Retina (tissue), 1 donor: ENCODE measurements at places on chromosomes 7 and 10.

- DNase-seq, result no peak
Observed at GRCh38 chr7:76403780-76404494, 5.6 kb downstream of the SSC4D start.

DNA sequence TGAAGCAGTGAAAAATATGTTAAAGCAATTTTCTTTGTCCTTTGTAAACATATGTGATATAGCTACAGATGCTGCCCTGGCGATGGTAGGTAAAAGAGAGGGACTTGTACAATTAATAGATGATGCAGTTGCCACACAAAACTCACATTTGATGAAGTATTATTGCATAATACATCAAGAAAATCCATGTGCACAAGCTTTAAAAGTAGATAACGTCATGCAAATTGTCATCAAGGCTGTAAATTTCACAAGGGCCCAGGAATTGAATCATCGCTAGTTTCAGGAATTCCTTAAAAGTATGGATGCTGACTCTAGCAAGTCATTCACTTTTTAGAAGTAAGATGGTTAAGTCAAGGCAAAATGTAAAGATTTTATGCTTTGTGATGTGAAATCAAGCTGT, 10.0 kb downstream of the CYP3A5 start:
- DNase-seq, result no peak

GRCh38 chr10:137031-137430, 1.8 kb downstream of the ZMYND11 start:
- no peak for DNase-seq

- no peak for DNase-seq
Observed at GRCh38 chr10:28891058-28891713, 213.9 kb downstream of the BAMBI start.

GRCh38 chr10:100879741-100880360, 32.9 kb upstream of the SLF2 start:
- DNase-seq, result no peak

- no peak for DNase-seq
Observed at GRCh38 chr10:62772186-62772974, 32.1 kb upstream of the ADO start.

- DNase-seq, result no peak
Observed at GRCh38 chr7:2148189-2148588, 84.6 kb downstream of the MAD1L1 start.

- DNase-seq, result no peak
Observed at GRCh38 chr10:118171861-118172260, 125.1 kb upstream of the RAB11FIP2 start.

- no peak for DNase-seq
Observed at GRCh38 chr10:93746844-93747284, 10.9 kb upstream of the LGI1 start.

DNA sequence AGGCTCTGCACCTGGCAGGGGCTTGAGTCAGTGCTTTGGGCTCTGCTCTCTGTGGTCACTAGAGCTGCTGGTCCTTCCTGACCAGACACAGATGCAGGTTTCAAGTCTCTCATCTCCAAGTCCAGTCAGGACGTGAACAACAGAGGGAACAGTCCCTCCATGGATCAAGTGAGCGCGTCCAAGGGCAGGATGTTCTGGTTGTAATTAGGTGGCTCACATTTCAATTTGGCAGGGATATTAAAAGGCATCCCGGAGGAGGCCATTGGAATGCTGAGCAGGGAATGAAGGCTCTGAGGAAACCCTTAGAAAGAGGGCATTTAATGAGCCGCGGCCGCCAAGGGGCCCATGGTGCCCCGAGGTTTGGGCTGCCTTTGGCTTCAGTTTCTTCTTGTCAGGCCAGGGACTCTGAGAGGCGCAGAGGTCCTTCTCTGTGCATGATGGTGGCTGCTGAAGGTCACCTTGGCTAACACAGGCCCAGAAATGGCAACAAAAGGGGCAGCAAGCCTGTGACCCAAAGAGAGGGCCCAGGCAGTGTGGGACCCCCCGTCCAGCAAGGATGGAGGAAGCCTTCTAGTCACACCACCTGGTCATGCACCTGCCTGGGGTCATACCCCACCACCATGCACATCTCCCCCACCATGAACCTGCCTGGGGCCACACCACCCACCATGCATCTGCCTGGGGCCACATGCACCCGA, 30.7 kb upstream of the INPP5A start:
- DNase-seq, result no peak

GRCh38 chr10:97611473-97611872, 21.8 kb downstream of the MORN4 start:
- no peak for DNase-seq

GRCh38 chr7:82572195-82572880, 128.8 kb upstream of the CACNA2D1 start:
- peak; percentile 81 for DNase-seq

DNA sequence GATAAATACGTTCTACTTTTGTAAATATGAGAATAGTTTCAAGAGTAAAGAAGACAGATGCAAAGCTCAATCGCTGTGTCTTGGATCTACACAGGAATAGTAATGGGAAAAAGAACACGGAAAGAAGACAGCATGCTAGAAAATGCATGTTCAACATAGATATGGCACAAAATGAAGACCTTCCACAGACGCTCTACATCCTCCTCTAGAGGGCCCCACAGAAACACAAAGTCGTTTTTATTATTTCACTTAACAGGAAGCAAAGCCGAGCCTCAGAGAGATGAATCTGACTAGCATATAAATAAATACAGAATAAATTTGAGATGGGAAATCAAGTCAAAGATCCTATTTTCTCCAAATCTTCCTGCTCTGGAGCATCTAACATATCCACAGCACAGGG, 292.6 kb downstream of the PARD3 start:
- DNase-seq, result no peak

GRCh38 chr7:45217358-45217757, 59.8 kb downstream of the RAMP3 start:
- no peak for DNase-seq

DNA sequence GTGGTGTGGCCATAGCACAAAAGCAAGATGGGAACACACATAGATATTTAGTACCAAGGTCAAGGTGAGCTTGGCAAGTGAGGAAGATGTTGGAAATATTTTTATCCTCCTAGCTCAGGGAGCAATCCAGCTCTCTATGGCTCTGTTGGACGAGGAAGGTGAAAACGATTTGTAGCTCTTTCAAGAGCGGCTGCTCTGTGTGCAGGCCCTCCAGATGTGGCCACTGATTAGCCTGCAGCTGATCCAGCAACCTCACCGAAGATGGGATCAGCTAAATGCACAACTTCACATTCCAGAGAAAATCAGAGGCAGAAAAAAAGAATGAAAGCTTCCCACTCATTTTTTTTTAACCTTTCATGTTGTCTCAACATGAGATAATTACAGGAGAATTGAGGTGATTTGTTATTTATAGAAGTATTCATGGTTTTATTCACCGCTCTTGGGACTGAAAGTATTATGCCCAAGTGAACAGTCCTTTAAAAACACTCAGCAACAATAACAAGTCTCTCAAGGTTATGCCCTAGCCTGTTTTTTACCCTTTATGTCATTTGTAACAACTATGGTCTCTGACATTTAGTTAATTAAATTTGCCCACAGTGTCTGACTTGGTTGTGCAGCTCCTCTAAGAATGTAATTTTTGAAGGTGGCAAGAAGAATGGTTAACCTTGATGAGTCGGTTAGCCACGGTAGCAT, 213.6 kb upstream of the ADARB2 start:
- DNase-seq, result no peak

- DNase-seq, result no peak
Observed at GRCh38 chr10:83978681-83979383, 160.5 kb upstream of the GHITM start.

- DNase-seq, result no peak
Observed at GRCh38 chr7:3065724-3066143, 22.1 kb upstream of the CARD11 start.

DNA sequence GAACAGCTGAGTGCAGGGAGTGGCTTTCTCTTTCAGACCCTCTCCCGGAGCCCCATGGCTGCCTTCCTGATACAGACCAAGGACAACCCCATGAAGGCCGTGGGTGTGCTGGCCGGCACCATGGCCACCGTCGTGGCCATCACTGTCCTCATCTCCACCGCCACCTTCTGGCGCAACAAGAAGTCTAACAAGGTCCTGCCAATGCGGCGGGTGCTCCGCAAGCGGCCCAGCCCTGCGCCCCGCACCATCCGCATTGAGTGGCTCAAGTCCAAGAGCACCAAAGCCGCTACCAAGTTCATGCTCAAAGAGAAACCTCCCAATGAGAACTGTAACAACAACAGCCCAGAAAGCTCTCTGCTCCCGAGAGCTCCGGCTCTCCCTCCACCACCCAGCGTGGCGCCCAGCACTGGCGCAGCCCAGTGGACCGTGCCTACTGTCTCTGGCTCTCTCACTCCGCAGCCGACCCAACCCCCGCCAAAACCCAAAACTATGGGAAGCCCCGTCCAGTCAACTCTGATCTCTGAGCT, 11.2 kb downstream of the LRIT2 start:
- DNase-seq, result no peak

GRCh38 chr7:79398138-79398749, 55.2 kb downstream of the MAGI2 start:
- DNase-seq, result peak; percentile 68

DNA sequence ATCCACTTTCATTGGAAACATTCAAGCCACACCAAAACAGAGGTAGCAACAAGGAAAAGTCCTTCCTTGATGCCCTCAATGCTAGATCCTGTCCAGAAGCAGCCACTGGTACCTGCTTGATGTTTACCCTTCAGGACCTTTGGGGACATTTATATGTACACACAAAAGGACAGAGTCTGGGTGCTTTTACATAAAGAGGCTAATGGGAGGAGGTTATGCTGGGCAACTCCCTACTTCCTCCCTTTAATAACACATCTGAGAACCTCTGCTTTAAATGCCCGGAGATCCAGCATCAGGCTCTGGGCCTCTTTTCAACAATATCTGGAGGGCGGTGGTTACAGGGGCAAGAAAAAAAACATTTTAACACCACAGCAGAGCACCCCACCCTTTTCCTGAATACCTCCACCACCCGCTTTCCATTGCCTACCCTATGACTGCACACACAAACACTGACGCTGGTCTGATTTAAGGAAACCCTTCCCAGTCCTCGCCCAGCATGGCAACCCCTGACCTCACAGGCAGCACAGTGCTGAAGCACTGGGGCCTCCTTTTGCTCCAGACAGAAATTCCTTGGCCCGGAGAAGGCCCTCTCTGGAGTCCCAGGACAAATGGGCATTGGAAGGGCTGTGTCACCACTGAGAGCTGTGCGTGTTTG, 39.3 kb upstream of the DUSP5 start:
- no peak for DNase-seq

GRCh38 chr10:19640566-19641263, 175.5 kb upstream of the PLXDC2 start:
- DNase-seq, result no peak

DNA sequence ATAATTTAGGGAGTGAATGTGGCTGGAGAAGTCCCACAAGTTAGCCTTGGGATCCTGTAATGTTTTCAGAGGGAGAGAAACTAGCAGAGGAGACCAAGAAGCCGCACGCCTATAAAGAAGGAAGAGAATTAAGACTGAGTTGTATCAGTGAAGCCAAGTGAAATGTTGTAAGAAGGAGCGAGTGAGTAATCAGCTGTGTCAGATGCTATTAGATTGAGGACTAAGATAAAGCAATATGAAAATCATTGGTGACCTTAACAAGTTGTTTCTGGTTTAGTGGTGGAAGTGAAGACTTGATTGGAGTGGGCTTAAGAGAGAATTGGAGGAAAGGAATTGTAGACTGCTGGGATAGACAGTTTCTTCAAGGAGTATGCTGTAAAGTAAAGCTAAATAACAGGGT, 8.8 kb downstream of the CCSER2 start:
- DNase-seq, result no peak

GRCh38 chr7:47816647-47817046, 131.6 kb downstream of the PKD1L1 start:
- DNase-seq, result no peak

GRCh38 chr10:83982812-83983211, 156.5 kb upstream of the GHITM start:
- no peak for DNase-seq

- peak; percentile 72 for DNase-seq
Observed at GRCh38 chr7:27198871-27199801, 755 bp downstream of the HOXA13 start.

GRCh38 chr10:6757158-6757557, 177.1 kb upstream of the PRKCQ start:
- DNase-seq, result no peak

GRCh38 chr7:32660936-32661335, 165.6 kb downstream of the AVL9 start:
- no peak for DNase-seq

GRCh38 chr7:94401428-94401814, 6.7 kb downstream of the COL1A2 start:
- no peak for DNase-seq

DNA sequence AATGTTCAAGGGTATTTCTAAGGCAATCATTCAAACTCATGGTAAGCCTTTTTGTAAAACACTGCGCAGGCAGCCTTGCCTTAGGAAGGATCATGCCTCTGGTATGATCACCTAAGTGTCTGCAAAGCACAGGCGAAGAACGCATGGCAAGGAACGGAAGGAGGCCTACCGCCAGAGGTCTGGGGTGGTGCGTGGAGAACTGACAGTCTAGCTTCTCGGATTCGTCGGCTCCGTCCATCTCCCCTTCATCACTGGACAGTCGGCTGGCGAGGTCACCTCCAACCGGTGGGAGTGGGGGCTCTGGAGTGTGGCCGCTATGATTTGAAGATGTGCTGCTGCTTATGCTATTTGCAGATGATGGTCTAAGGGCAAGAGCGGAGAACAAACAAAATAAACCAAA, 42.6 kb upstream of the EFCAB10 start:
- DNase-seq, result no peak

GRCh38 chr10:122420624-122421007, 33.8 kb upstream of the ARMS2 start:
- no peak for DNase-seq
